Activated CD8-positive, alpha-beta T cell treated with anti-CD3 and anti-CD28 coated beads, Interleukin-2, amount 10 ng/mL, durations not matched to agents 7 days and 5 days (primary cell): ENCODE measurements at places on chromosomes 12 and 14.

GRCh38 chr14:103002578-103003350 lies 54.6 kb downstream of the CDC42BPB start:
- no peak for DNase-seq

DNA sequence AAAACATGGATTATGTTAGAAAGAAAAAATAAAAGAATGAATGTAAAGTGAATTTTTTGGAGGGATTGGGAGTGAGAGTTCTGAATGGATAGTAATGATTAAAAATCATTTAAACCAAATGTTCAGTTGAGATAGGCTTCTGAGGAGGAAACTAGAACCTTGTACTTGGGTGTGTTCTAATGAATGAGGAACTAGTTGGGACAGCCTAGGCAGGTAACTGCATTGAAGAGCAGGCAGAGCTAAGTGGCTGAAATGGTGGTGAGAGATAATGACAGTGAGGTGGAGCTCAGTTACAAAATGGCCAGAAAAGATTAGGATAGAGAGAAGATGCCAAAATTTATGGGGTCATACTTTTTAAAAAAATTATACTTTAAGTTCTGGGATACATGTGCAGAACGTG lies 132.9 kb downstream of the ATP23 start:
- DNase-seq, result no peak

DNA sequence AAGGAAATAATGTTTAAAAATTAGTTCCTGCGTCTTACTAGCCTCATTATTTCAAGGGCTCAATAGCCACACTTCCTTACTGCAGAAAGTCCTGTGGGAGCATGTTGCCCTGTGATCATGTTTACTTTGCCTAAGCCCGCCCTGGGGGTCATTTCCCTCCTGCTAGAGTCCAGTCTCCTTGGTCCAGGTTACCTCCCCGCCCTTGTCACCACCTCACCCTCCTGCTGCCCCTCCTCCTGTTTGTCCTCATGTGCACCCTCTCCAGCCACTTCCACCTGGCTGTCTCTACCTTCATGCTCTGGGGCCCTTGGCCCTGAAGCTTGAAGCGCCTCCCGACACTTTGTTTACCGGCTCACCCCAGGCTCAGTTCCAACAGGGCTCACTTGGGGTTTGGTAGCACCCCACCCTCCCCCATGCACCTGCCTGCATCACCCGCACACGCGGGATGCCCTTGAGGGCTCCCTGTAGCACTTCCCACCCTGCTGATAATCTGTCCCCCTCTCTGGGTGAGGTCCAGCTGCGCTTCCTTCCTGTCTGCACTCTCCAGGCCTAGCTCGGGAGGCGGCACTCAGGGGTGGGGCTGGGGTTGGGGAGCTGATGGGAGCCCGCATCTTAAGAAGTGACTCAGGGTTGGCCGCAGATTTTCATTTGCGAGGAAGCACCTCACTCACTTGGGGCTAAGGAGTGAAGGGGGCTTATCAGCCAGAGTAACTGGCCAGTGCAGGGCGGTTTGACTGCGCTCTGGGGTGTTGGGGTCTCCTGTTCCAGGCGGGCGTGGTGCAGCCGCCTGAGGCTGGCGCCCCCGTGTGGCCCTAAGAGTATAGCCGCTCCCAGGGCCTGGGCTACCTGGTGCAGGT lies 40.1 kb downstream of the SMIM41 start:
- DNase-seq, result peak; percentile 54

GRCh38 chr12:112422531-112422930 lies 3.8 kb downstream of the PTPN11 start:
- DNase-seq, result no peak

GRCh38 chr14:76490735-76491134 lies 114.8 kb downstream of the ESRRB start:
- no peak for DNase-seq

GRCh38 chr14:101963052-101963451 lies 1.3 kb upstream of the DYNC1H1 start:
- DNase-seq, result no peak

DNA sequence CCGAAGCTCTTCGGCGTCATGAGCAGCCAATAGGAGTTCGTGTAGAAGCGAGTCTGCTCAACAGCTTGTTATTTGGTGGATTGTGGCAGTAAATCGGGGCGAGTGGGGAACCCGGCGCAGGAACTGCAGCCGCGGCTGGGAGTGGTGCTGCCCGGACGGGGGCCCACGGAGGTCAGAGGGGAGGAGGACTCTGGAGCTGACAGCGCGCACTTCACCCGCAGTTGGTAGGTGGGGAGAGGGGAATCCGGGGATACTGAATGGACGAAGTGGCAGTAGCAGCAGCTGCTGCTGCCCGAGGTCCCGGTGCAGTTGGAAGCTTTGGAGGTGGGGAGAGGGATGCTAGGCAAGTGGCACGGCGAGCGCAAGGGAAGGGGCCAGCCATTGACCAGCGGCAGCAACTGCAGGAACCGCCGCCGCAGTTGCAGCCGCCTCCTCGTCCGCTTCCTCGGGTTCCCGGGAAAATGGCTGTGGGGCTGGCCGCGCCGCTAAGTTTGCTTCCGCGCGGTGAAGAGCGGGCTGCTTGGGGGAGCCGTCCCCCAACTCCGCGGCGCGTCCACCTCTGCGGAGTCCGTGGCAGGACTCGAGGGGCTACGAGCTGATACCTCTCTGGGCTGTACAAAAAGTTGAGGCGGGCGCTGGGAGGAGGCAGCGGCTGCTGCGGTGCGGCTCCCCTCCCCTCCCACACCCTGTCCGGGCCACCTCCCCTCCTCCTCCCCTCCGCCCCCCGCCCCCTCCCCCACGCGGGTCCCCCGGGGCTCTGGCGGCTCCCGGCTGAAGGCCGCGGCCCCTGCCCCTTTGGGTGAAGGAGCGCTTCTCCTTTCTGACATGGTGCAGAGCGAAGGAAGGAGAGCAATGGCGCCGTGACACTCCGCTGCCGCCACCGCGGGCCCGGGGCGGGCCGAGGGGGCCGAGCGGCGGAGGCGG lies at the start of gene ARID4A:
Gene ARID4A (plus strand): TSS at position 79 of the 924 bp plus-strand sequence. CDS start 1,300 bp downstream, outside the sequence.
- peak; percentile 52 for DNase-seq

DNA sequence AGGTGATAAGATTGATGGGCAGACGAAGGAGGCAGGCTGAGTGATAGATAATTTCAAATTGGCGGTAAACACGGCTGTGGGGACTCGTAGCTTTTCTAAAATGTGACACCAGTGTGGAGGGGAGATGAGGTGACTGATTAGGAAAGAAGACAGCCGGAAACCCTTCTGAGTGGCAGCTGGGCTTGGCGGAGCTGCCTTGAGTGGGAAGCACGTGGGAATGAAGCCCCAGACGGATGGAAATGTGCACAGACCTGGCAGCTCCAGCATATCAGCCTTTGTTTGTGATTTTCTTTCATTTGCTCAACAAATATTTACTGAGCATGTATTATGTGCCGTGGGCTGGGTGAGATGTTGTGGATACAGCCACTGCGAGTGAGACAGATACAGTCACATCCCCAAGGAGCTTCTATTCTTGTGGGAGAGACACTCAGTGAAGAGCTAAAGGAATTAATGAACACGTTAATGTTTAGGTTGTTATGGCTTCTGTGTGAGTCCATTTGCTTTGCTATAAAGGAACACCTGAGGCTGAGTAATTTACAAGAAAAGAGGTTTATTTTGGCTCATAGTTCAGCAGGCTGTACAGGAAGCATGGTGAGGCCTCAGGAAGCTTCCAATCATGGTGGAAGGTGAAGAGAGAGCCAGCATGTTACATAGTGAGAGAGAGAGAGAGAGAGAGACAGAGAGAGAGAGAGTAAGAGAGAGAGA lies 65.5 kb upstream of the LHX5 start:
- no peak for DNase-seq

DNA sequence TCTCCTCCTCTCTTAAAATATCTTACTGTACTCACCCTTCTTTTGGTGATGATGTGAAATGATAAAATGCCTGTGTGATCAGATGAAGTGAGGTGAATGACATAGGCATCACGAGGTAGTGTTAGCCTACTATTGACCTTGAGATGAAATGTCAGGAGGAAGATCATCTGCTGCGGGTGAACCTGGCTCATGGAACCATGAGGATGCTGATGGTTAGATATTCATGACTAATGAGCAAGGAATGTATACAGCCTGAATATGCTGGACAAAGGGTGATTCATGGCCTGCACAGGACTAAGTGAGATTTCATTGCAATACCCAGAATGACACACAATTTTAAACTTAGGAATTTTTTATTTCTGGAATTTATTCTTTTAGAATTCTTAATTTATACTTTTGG lies 89.6 kb downstream of the DAAM1 start:
- no peak for DNase-seq

DNA sequence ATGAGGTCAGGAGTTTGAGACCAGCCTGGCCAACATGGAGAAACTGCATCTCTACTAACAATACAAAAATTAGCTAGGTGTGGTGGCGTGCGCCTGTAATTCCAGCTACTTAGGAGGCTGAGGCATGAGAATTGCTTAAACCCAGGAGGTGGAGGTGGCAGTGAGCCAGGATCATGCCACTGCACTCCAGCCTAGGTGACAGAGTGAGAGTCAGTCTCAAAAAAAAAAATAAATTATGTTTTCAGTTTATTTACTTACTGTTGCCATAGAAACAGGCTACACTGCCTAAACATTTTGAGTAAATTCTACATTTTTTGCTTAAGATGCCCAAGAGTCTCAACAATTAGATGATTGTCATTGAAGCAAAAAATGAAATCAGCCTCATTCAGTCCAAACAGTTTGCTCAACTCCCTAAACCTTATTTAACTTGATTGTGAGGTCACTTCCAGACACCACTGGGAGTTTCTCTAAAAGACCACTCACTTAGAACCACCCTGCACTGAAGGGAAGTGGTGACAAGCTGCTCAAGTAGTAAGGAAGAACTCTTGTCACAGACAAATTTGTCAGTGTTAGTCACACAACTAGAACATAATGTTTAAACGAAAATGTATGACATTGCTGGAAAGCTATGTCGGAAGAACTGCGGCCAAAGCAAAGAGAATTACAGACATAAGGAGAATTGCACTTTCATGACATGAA lies 9.8 kb upstream of the GNPNAT1 start:
- DNase-seq, result peak; percentile 25
